ENCODE measurements at places on chromosomes 5 and 9.

DNA sequence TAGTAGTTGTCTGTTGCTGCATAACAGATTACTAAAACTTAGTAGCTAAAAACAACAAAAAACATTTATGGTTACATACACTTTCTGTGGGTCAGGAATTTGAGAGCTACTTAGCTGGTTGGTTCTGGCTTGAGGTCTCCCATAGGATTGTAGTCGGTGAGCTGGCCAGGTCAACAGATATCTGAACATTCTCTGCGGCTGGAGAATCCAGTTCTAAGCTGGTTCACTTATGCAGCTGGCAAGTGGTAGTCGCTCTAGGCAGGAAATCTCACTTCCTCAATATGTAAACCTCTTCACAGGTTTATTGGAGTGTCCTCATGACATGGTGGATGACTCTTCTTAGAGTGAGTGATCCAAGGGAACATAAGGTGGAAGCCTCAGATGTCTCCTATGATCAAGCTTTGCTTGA lies 65.7 kb upstream of the TNFAIP8 start:
- peaks cover 68% of the 10 kb centered on the region for H3K4me1 ChIP-seq
- no peak for DNase-seq
- H3K4me3 ChIP-seq, result no peak overlapping the region
- H3K27ac ChIP-seq, result peak overlapping the region; percentile 96
- H3K36me3 ChIP-seq, result peaks cover 10% of the 10 kb centered on the region
- H3K27me3 ChIP-seq, result no peaks in the 10 kb centered on the region

- H3K4me1 ChIP-seq, result peaks cover 5% of the 10 kb centered on the region
- H3K27me3 ChIP-seq, result no peaks in the 10 kb centered on the region
- no peak overlapping the region for H3K27ac ChIP-seq
Observed at GRCh38 chr5:19927919-19928318, 60.1 kb downstream of the CDH18 start.

- no peaks in the 10 kb centered on the region for H3K36me3 ChIP-seq
- H3K27me3 ChIP-seq, result no peaks in the 10 kb centered on the region
- H3K4me1 ChIP-seq, result no peaks in the 10 kb centered on the region
- no peak overlapping the region for H3K4me3 ChIP-seq
- no peak overlapping the region for H3K27ac ChIP-seq
Observed at GRCh38 chr5:137894586-137894985, 5.3 kb downstream of the PKD2L2 start.

- no peak overlapping the region for H3K4me3 ChIP-seq
- no peak for DNase-seq
Observed at GRCh38 chr5:174552428-174552827, 172.0 kb upstream of the MSX2 start.

DNA sequence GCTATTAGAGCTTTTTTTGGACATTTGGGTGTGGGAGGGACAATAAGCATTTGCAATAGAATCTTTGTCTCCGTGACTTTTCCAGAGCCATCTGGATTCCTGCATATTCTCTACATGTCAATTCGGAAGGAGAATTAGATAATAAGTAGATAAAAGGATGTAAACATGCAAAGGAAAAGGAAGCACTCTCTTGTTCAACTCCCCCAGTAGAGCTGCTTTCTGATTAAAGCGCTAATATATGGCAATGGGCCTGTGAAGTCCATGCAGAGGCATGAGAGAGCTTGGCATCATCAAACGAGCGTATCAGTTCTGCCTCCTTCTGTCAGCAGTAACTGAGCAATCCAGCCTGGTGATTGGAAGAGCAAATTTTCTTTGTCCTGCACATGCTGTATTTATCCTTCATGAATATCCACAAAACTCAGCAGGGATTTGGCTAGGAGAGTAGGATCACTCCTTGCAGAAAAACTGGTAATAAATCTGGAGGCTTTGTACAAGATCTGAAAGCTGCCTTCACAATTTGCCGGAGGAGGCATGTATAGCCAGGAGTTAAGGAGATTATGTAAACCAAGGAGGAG lies 1752.9 kb downstream of the MAT2B start:
- H3K27me3 ChIP-seq, result no peaks in the 10 kb centered on the region
- H3K4me1 ChIP-seq, result peaks cover 13% of the 10 kb centered on the region
- H3K36me3 ChIP-seq, result no peaks in the 10 kb centered on the region

- peak overlapping the region; percentile 83 for H3K27ac ChIP-seq
- no peaks in the 10 kb centered on the region for H3K36me3 ChIP-seq
- peaks cover 47% of the 10 kb centered on the region for H3K4me1 ChIP-seq
Observed at GRCh38 chr5:138639326-138639725, 64.1 kb upstream of the HSPA9 start.

GRCh38 chr9:7298123-7298522 lies 501.5 kb downstream of the DMAC1 start:
- no peak overlapping the region for H3K27ac ChIP-seq
- H3K4me3 ChIP-seq, result no peak overlapping the region
- H3K36me3 ChIP-seq, result no peaks in the 10 kb centered on the region
- DNase-seq, result no peak
- H3K4me1 ChIP-seq, result no peaks in the 10 kb centered on the region
- H3K27me3 ChIP-seq, result peaks cover 1% of the 10 kb centered on the region

GRCh38 chr5:73490088-73490487 lies 8.2 kb upstream of the BTF3 start:
- H3K36me3 ChIP-seq, result no peaks in the 10 kb centered on the region
- peaks cover 4% of the 10 kb centered on the region for H3K4me1 ChIP-seq
- H3K27ac ChIP-seq, result no peak overlapping the region
- DNase-seq, result no peak

GRCh38 chr9:36113999-36114398 lies 22.5 kb upstream of the GLIPR2 start:
- peaks cover 14% of the 10 kb centered on the region for H3K36me3 ChIP-seq
- no peak overlapping the region for H3K4me3 ChIP-seq
- DNase-seq, result no peak
- peaks cover 22% of the 10 kb centered on the region for H3K4me1 ChIP-seq

DNA sequence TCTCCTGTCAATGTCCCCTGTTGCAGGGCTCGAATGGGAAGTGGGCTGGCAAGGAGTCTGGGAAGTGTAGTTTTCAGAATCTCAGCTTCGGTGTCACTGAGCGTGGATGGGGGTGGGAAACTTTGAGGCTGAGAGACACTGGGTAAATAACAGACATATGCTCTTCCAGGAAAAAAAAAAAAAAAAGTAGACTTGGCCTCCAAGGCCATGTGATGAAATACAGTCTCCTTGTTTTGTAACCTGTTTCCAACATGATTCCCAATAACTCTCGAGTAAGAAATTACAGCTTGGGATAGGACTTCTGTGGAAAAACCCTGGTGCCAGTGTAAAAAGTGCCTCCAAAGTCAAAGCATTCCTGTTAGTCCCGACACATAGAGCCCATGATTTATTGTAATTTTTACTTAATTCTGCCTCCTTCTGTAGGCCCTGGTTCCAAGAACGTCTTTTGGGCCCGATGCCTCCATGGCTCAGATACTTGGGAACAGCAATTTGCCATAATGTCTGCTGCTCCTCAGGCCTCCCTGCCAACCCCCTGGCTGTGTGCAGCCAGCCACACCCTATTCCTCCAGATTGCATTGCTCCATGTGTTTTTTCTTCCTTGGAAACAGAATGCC lies 119.5 kb upstream of the TNC start:
- H3K4me1 ChIP-seq, result peaks cover 4% of the 10 kb centered on the region
- DNase-seq, result no peak
- H3K36me3 ChIP-seq, result no peaks in the 10 kb centered on the region
- no peak overlapping the region for H3K4me3 ChIP-seq
- peaks cover 5% of the 10 kb centered on the region for H3K27me3 ChIP-seq
- no peak overlapping the region for H3K27ac ChIP-seq

DNA sequence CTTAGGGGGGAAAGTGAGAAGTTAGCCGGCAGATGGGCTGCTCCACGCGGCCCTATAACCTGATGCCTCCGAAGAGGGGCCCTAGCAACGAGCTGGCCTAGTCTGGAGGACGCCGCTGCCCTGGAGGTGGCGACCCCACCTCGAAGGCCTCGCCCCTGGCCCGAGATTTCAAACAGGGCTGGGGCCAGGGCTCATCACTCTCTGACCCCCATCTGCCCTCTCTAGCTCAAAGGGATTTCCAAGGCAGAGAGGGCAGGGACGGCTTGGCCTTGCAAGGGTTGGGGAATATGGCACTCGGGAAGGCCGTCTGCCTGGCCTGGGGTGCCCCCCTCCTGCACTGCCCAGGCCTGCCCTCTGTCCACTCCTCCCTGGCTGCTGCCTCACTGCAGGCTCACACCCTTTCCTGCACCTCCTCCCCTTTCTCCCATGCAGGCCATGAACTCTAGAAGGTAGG lies 25.5 kb upstream of the TIFAB start:
- H3K4me3 ChIP-seq, result no peak overlapping the region
- H3K27ac ChIP-seq, result no peak overlapping the region
- peaks cover 5% of the 10 kb centered on the region for H3K4me1 ChIP-seq
- DNase-seq, result no peak
- H3K36me3 ChIP-seq, result no peaks in the 10 kb centered on the region

DNA sequence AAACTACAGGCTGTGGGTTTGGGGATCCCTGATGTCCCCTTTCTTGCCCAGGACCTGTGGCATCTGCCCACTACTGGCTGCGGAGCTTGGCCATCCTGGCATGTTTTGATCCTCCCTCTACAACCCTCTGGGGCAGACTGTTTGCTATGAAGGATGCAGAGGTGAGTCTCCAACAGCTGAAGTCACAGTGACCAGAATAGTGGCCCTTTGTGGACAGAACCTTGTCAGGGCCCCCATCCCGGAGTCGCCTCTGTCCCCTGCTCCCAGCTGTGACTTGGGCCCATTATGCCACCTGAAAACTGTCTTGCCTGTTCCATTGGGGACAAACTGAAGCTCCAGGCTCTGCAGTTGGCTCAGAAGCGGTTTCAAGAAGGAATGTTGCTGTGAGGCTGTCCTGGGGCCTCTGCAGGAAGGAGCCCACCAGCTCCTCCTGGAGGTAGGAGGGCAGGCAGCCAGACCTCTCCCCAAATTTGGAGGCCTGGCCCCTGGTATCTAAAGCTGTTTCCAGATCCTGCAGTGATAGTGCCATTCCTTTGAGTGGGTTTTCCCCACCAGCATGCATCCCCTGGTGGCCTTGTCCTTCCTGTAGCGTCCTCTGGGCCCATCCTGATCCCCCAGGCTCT lies 93.3 kb downstream of the BARX1 start:
- no peaks in the 10 kb centered on the region for H3K36me3 ChIP-seq
- H3K4me3 ChIP-seq, result no peak overlapping the region
- H3K27me3 ChIP-seq, result peaks cover 21% of the 10 kb centered on the region
- no peak for DNase-seq
- peaks cover 13% of the 10 kb centered on the region for H3K4me1 ChIP-seq
- H3K27ac ChIP-seq, result no peak overlapping the region

DNA sequence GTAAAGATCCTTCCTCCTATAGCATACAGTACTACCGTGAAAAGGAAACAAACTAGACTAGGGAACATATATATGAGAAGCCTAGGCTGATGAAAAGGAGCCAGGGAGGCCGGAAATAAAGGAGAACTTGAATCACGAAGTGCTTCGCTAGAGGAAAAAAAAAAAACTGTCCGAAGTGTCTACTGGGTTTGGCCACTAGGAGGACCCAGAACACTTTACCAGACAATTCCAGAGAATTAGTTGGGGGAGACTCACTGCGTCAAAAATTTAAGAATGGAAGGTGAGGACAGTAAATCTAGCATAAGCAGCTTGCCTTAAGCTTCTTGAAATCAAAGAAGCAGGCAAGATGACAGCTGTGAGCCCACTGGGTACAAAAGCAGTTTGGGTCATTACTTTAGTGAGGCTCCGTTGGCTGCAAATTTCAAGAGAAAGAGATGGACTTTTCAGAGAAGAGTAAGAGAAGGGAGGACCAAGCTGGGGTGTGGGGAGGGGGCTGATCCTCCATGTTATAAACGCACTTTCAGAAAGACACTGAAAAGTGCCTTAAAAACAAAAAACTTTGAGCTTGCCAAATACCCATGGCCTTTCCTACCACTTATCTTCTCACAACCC lies 47.4 kb downstream of the P4HA2 start:
- H3K4me1 ChIP-seq, result peaks cover 15% of the 10 kb centered on the region
- no peak overlapping the region for H3K4me3 ChIP-seq
- peaks cover 2% of the 10 kb centered on the region for H3K36me3 ChIP-seq
- H3K27ac ChIP-seq, result peak overlapping the region; percentile 0

DNA sequence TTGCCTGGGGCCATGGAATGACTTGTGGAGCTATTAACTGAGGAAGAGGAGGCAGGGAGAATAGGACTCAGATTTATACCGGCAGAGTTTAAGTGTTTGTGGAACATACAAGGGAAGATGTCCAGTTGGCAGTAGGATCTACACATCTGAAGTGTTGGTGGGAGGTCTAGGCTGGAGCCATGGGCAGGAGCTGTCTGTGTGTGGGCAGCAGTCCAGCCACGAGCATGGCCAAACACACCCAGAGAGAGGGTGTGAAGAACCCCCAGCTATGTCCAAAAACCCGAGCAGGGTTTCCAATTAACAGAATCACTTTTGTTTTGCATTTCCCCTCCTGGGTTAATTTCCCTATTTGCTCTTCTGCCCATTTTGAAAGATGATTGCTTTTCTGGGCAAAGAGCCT lies 393.7 kb downstream of the CDK5RAP2 start:
- H3K4me1 ChIP-seq, result no peaks in the 10 kb centered on the region
- no peak overlapping the region for H3K27ac ChIP-seq
- no peak for DNase-seq
- peaks cover 61% of the 10 kb centered on the region for H3K27me3 ChIP-seq
- no peaks in the 10 kb centered on the region for H3K36me3 ChIP-seq

- H3K4me1 ChIP-seq, result peaks cover 7% of the 10 kb centered on the region
- peaks cover 3% of the 10 kb centered on the region for H3K27me3 ChIP-seq
- H3K36me3 ChIP-seq, result no peaks in the 10 kb centered on the region
- no peak overlapping the region for H3K27ac ChIP-seq
- no peak for DNase-seq
Observed at GRCh38 chr9:91995000-91995655, 45.1 kb upstream of the ROR2 start.

GRCh38 chr5:14277385-14278320 lies 134.5 kb downstream of the TRIO start:
- no peaks in the 10 kb centered on the region for H3K27me3 ChIP-seq
- H3K4me1 ChIP-seq, result no peaks in the 10 kb centered on the region
- H3K36me3 ChIP-seq, result peaks cover 17% of the 10 kb centered on the region

GRCh38 chr5:39584927-39585326 lies 160.1 kb upstream of the DAB2 start:
- H3K4me1 ChIP-seq, result peaks cover 33% of the 10 kb centered on the region
- H3K36me3 ChIP-seq, result no peaks in the 10 kb centered on the region
- H3K27me3 ChIP-seq, result no peaks in the 10 kb centered on the region
- no peak for DNase-seq
- H3K4me3 ChIP-seq, result no peak overlapping the region

- no peak overlapping the region for H3K4me3 ChIP-seq
- DNase-seq, result no peak
- H3K27me3 ChIP-seq, result no peaks in the 10 kb centered on the region
- no peaks in the 10 kb centered on the region for H3K36me3 ChIP-seq
- peaks cover 48% of the 10 kb centered on the region for H3K4me1 ChIP-seq
- no peak overlapping the region for H3K27ac ChIP-seq
Observed at GRCh38 chr9:16246785-16247184, 623.7 kb downstream of the BNC2 start.

- H3K27ac ChIP-seq, result no peak overlapping the region
- H3K27me3 ChIP-seq, result peaks cover 66% of the 10 kb centered on the region
- no peak for DNase-seq
- no peaks in the 10 kb centered on the region for H3K4me1 ChIP-seq
Observed at GRCh38 chr9:36878986-36879982, 154.8 kb downstream of the PAX5 start.

- no peak for DNase-seq
- H3K27ac ChIP-seq, result no peak overlapping the region
- no peaks in the 10 kb centered on the region for H3K27me3 ChIP-seq
- no peaks in the 10 kb centered on the region for H3K4me1 ChIP-seq
Observed at GRCh38 chr5:33023649-33024048, 312.5 kb downstream of the NPR3 start.

Data from mesothelial cell of epicardium (in vitro differentiated cells).